ENCODE measurements at places on chromosomes 11 and 22.

DNA sequence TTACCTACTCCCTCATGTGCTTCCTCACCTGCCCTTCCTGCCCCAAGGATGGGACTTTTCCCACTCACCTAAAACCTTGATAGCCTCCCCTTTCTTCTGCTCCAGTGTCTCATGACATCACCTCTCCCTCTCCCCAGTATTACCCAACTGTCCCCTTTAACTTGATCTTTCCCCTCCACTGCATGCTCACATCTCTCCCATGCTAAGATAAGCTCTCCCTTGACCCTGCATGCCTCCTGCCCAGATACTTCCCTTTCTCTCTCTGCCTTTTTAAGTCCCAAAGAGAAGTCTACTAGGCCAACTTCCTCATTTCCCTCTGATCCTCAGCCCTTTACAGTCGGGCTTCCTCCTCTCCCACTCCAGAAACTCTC lies 14.8 kb downstream of the CD3E start:
- DNase-seq, result no peak

DNA sequence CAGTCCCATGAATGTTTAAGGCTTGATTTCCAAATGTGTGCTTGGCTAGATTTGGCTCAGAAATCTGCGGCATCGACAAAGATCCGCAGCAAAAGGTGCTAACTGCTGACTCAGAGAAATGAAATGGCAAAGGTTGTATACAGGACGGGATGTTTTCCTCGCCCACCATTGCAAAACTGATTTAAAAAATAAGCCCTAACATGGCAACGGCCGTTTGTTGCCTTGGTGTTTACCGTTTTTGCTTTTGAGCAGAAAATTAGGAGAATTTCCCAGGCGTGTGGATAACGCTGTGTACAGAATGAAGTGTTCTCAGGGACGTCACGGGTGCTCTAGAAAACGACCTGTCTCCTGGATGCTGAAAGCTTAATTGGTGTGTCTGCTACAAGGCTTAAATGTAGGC lies 70.2 kb downstream of the ARHGAP8 start:
- DNase-seq, result no peak

DNA sequence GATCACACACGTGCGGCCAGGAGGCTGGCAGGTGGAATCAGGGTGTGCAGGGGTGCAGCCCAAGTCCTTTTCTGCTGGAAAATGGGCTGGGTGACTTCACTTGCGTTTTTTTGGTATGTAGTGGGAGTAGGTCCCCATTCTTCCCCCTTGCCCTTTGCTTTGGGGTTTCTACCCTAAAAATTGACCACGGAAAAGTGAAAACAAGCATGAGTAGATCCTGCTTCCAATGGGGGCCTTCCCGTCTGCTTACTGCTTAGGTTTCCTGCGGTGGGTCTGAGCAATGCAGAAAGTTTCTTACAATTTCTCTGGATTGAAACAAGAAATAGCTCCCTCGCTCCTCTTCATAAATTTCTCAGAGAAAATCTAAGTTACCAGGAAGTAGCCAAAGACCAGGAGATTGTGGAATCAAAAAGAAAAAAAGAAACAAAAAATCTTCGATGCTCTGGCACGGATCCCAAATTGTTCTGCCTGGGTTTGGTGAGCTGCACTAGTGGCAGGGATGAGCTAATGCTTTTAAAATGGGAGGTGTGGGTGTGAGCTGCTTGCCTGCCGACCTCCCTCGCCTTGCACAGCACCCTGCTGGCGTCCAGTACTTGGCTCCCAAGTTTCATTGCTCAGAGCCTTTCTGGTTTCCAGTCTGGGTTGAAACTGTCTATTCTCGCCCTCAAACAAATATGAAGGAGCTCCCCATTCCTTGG lies 2.4 kb downstream of the TIMP3 start:
- no peak for DNase-seq

DNA sequence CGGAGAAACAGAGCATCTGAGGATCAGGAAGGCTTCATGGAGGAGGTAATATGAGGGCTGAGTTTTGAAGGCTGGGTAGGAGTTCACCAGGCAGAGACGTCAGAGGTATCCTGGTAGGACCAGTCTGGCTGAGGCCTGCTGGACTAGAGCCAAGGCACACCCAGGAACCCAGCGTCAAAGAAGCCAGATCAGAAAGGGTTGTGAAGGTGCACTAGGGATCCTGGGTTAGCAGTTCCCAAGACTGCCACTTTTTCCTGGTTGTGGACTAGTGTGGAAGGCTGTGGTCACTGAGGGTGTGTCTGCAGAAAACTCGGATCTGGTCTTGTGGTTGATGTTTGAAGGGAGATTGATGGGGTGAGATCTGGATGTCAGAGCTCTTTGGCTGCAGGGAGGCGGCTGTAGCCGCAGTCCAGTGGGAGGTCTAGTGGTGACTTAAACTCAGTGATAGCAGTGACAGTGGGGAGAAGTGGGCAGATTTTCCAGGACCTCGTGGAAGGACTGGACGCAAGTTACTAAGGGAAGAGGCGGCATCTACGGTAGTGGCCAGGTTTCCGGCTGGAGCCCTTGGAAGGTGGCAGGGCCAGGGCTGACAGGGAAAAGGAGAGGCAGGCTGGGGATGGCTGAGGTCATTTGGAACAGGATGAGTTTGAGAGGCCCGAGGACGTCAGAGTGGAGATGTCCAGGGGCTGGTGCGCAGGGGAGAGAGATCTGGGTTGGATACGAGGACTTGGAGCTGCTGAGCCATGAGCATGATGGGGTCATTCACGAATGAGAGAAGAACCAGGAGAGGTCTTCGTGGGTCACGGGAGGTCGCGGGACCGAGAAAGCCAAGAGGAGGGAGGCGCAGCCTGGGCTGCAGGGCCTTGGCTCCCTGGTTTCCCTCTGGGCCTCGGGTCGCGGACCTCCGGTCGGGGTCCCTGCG lies 10.9 kb downstream of the RELA start:
- DNase-seq, result peak; percentile 29

DNA sequence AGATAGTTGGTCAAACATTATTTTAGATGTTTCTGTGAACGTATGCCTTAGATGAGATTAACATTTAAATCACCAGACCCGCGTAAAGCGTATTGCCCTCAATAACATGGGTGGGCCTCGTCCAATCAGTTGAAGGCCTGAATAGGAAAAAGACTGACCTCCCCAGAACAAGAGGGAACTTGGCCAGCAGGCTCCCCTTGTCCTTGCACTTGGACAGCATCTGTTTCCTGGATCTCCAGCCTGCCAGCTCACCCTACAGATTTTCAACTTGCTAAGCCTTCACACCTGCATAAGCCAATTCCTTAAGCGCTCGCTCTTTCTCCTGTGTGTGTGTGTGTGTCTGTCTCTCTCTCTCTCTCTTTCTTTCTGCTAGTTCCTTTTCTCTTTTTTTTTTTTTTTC lies 8.2 kb downstream of the TOM1 start:
- DNase-seq, result no peak

- DNase-seq, result no peak
These were observed 32.2 kb downstream of the GNB1L start for GRCh38 chr22:19822301-19823117.

- no peak for DNase-seq
These were observed 15.3 kb downstream of the PKNOX2 start for GRCh38 chr11:125179895-125180294.

DNA sequence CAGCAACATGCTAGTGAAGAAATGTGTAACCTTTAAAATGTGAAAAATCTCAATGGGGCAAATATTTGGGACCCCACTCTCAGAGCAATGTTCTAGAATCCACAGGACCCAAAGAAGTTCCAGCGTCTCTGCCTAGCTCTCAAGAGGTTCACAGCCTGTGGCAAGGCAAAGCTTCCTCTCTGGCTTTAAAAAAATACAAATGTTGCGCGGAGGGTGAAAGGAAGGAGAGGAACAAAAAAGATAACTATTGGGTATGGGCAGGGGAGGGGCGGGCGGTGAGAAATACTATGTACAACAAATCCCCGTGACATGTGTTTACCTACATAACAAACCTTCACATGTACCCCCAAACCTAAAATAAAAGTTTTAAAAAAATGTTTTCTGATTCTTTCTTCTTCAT lies 53.6 kb downstream of the PITPNB start:
- DNase-seq, result no peak

- no peak for DNase-seq
These were observed 217.3 kb upstream of the NARS2 start for GRCh38 chr11:78791964-78792363.

DNA sequence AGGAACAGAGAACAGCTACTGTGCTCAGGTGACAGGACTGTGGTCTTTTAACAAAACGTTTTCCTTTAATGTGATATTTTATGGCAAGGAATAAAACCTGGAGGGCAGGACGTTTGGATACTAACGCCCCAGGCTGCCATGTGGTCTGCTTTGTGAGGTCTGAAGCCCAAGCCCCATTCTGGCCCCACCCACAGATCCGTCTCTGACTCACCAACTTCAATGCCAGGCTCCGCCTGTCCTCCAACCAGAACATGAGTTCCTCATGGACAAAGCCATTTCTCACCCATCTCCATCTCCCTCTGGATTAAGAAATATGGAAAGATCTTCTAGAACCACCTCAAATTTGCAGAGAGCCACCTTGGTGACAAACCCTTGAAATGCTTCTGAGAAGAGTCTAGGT lies 148.8 kb downstream of the CRYBB2 start:
- DNase-seq, result no peak
